Motor neuron (in vitro differentiated cells): ENCODE measurements at places on chromosomes 16 and 17. TPM values are rescaled to one million over a fixed set of nuclear protein-coding genes. Genes with fewer than 3 reads are reported as not detected.

Gene ERI2
- total RNA-seq: 28.7 and 33.4 TPM in 2 replicates

Gene MMP15
- 27.6 and 27.8 TPM in 2 replicates for total RNA-seq

Gene KRTAP2-3
- not detected in 2 replicates for total RNA-seq

- ATAC-seq: no peak
Measured at GRCh38 chr17:81854974-81855774, 5.2 kb downstream of the P4HB start.

Gene NXPH3
- 0.80 and 1.0 TPM in 2 replicates for total RNA-seq

- no peak for ATAC-seq
Measured at GRCh38 chr17:74702116-74702871, 10.4 kb downstream of the CD300LF start.

GRCh38 chr17:27951872-27952271 lies 58.7 kb upstream of the LYRM9 start:
- no peak for ATAC-seq

Gene BRD7
- total RNA-seq: 80.3 and 85.4 TPM in 2 replicates

GRCh38 chr16:57863434-57864160 lies 61.3 kb upstream of the KIFC3 start:
- ATAC-seq: peak; percentile 55

GRCh38 chr17:7640783-7641182 lies 9.9 kb upstream of the ATP1B2 start:
- no peak for ATAC-seq

DNA sequence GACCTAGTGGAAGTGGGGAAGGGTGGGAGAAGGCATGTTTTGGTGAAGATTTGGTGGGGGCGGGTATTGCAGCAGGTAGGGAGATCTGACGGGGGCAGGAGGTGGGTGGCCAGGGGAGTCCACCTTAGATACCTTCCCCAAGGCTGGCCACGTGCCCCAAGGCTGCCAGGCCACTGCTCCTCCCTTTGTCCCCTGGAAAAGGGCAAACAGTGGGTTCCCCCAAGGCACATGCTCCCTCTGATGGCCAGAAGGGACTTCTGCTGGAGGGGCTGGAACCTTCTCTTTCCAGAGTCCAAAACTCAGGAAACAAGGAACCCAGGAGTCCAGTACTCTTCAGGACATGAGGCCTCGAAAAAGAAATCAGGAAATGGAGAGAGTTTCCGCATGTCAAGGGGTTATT lies 6.2 kb upstream of the PSMD3 start:
- ATAC-seq: no peak

DNA sequence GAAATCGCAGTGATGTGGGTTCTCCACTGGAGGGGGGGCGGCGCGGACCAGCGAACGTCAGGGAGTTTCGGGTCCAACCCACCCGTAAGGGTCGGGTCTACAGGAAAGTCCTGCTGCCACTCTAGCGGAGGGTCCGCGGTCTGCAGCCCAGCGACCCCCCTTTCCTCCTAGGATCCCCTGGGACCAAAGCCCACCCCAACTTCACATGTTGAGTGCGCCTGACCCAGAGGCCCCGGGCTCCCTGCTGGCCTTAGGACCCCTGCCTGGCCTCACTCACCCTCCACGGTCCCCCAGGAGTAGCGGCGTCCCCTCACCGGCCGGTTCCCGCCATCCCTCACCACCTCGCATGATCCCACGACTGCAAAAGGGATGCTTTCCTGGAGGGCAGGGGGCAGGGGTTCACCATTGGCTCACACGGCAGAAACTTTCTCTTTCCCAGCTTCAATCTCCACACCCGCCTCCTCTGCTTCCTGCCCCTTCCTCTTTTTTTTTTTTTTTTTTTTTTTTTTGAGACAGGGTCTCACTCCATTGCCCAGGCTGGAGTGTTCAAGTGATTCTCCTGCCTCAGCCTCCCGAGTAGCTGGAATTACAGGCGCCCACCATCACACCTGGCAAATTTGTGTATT lies 3.1 kb downstream of the SEPTIN1 start:
- no peak for ATAC-seq

GRCh38 chr17:8588877-8589554 lies 41.5 kb downstream of the MYH10 start:
- ATAC-seq: no peak

Gene TPSD1
- 0.14 TPM in 1 of 2 replicates, not detected in the other for total RNA-seq

Gene CHAD
- 0.18 and 0.21 TPM in 2 replicates for total RNA-seq

DNA sequence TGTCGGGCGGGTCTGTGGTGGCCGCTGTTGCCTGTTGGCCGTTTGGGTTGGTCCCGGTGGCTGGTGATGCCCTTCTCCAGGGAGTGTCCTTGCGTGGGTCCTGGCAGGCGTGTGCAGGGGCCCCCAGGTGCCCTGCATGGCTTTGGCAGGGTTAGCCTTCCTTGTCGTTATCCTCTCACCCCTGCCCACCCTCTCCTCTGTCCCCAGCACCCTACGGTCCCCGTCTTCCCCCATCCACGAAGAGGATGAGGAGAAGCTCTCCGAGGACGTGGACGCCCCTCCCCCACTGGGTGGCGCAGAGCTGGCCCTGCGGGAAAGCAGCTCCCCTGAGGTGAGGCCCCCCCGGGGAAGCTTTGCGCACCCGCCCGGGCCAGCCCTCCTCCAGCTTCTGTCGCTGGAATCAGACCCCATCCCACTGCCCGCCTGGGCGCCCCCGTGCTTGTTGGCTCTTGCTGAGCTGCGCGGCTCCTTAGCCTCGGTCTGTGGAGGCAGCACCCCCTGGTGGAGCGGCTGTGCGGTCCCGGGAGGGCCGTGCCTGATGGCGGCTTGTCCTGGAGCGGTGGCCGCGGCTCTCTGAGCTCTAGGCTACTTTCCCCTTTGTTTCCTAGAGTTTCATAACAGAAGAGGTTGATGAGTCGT lies 10.6 kb upstream of the NUDT16L1 start:
- ATAC-seq: peak; percentile 34

- peak; percentile 46 for ATAC-seq
Measured at GRCh38 chr17:17606416-17607000, 15.0 kb upstream of the PEMT start.

Gene TACO1
- total RNA-seq: 10.2 and 11.5 TPM in 2 replicates

GRCh38 chr16:379183-379960 lies 2.4 kb downstream of the PGAP6 start:
- ATAC-seq: no peak

DNA sequence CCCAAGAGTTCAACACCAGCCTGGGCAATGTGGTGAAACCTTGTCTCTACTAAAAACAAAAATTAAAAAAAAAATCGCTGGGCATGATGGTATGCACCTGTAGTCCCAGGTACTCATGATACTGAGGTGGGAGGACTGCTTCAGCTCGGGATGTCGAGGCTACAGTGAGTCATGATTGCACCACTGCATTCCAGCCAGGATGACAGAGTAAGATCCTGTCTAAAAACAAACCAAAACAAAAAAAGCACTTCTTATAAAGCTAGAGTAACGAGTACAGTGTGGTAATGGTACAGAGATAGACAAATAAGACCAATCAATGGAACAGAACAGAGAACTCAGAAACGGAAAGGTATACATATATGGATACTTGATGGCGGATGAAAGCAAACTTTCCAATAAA lies 4.4 kb downstream of the NSMCE1 start:
- no peak for ATAC-seq

DNA sequence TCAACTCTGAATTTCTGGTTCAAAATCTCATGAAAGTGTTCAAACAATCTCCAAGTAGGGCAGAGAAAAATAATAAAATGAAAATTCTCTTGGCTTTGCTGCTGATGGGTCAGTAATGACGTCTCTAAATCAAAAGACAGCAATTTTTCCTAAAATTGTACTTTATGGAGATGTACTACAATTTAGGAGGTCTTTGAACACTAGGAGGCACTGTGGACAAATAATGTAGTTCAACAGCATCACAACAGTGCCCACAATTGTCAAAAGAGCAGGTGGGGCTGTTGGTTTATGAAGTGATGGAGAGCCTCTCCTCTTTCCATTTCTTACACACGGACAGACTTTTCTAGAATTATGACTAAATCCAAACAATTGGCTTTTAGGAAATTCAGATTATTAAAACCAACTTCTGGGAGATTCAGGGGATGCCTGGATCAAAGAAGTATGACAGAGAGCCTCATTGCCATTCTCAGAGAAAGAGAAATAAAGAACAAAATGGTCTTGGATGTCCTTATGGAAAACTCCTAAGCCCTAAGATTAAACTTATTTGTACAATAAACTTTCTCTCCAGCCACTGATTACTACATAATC lies 23.8 kb downstream of the EZH1 start:
- ATAC-seq: peak; percentile 81

GRCh38 chr17:75679706-75680211 lies 12.6 kb downstream of the SAP30BP start:
- ATAC-seq: no peak

GRCh38 chr16:65002265-65002664 lies 119.6 kb downstream of the CDH11 start:
- ATAC-seq: no peak

- peak; percentile 83 for ATAC-seq
Measured at GRCh38 chr17:17792551-17793377, 44.0 kb downstream of the SREBF1 start.

Gene RNF43
- 0.68 and 1.1 TPM in 2 replicates for total RNA-seq

Gene HS3ST3B1
- total RNA-seq: 21.4 and 23.5 TPM in 2 replicates

- no peak for ATAC-seq
Measured at GRCh38 chr16:49725651-49726050, 130.3 kb downstream of the ZNF423 start.

DNA sequence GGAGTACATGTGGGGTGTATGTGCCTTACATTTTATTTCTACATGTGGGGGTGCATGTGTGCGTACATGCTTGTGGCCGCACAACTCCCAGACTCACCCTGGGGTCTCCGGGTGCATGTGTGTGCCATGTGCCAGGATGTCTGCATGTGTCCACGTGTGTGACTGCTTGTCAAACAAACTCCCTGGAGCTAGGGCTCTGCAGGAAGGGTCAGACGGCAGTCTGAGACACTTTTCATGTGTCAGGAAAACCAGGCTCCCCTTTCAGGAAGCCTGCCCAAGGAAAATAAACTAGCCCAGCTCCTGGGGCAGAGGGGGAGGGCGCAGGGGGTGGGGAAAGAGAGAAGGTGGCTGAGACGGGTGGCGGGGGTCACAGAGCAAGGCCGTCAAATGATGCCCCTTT lies 44.7 kb downstream of the FZD2 start:
- no peak for ATAC-seq

Gene CACNG5
- 3.4 and 4.4 TPM in 2 replicates for total RNA-seq

Gene FN3K
- total RNA-seq: 6.9 and 7.7 TPM in 2 replicates

GRCh38 chr16:1510941-1511351 lies 17.8 kb downstream of the TELO2 start:
- ATAC-seq: no peak

DNA sequence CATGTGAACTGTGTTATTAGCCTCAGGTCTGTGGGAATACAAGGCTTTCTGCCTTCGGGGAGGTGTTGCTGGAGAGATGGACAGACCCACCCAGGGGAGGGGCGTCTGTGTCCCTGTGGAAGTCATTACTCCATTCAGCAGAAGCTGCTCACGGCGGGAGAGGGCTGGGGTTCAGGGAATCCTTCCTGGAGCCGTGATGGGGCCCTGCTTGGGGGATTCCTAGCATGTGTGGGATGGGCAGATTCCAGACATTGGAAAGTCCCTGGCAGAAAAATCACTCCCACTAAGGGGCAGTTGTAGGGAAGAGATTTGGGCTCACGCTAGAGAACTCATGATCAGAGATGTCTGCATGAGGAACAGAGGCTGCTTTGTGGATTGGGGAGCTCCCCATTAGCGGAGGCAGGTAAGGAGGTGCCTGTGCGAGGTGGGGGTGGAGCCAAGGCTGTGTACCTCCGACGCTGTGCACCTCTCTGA lies 56.3 kb upstream of the IL34 start:
- ATAC-seq: peak; percentile 74

Gene AGRP
- 0.81 TPM in 1 of 2 replicates, not detected in the other for total RNA-seq

DNA sequence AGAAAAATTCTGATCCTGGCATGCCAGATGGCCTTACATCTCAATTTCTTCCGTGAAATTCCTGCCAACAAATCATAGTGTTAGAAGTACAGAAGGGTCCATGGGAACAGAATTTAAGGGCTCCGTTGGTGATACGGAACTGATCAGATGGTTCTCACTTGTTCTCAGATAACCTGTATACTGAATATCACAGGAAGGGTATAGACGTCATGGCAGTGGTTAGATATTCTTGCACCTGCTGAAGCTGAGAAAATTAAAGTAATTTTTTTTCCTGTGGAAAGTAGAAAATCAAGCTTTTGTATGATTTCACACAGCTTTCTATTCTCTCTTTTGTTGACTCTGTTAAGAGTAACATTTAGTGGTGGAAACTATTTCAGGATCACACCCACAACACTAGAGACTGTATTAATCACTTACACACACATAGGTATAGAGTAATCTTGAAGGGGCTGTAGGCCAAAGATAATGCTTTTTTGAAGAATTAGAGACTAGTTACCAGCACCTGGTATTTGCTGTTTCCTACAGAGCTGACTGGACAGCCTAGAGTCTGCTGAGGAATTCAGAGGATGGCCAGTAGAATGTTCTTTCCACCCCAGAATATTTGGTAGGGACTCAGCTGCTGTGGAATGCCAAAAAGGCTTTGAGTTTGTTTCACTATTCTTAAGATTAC lies 7.5 kb downstream of the TENT4B start:
- ATAC-seq: no peak
